Stimulated activated CD8-positive, alpha-beta memory T cell treated with anti-CD3 and anti-CD28 coated beads, Interleukin-2, amount 100 ng/mL, for 1 hour (primary cell): ENCODE measurements at places on chromosomes 5 and 9.

GRCh38 chr9:107213561-107214028 lies 69.5 kb upstream of the RAD23B start:
- peak; percentile 2 for DNase-seq

DNA sequence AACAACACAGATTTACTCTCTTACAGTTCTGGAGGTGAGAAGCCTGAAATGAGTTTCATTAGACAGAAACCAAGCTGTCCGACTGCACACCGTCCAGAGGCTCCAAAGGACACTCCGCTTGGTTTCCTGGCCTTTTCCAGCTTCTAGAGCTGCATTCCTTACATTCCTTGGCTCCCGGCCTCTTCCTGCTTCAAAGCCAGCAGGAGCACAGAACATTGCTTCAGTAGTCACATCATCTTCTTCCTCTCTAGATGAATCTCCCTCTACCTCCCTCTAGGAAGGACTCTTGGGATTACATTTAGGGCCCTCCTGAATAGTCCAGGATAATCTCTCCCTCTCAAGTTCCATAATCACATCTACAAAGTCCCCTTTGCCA lies 213.3 kb downstream of the CDK5RAP2 start:
- no peak for DNase-seq

DNA sequence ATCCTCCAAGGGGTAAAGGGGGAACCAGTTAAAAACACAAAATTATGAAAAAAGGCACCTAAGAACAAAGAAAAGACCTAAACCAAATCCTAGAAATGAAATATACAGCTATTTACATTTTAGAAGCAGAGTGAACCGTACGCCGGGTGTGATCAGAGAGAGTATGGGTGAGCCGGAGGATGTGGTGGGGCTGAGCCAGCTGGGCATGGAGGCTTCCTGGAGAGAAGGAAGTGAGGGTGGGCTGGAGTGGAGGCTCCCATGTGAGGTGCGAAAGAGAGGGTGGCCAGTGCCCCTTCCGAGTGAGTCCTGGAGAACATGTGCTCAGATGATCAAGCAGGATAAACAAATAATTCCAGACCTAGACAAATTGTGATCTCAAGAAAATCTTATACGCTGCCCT lies 111.6 kb downstream of the CACNA1B start:
- DNase-seq, result no peak

DNA sequence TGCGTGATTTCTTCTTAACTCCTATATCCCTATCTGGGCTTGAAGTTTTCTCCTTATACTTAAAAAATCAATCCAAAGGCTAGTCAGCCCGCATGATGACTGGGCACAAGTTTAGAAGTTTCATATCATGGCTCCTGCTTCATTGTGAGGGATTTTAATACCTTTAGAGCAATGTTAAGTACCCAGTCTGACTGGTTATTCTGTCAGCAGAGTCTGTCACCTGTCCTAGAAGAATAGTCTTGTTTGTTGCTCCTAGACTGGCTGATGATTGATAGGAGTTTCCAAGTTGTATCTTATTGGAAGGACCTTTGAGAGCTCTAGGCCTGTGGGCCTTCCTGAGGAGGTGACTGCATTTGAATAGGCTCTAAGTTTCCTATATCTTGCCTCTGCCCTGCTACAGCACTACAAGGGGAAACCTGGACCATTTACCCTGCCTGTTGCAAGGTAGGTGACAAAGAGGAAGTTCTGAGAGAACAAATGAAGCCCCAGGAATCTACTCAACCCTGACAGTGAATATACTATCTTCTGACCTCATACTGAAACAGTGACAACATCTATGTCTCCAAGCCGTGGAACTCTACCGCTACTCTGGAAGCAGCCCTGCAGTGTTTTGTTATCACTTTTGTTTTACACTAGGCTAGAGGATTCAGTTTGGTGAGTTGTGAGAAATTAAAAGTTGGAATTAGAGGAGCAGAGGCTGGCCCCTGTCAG lies 66.5 kb downstream of the F2RL2 start:
- no peak for DNase-seq

GRCh38 chr9:80692751-80693150 lies 996.6 kb downstream of the TLE1 start:
- no peak for DNase-seq

- DNase-seq, result no peak
These were observed 137.2 kb downstream of the PLCXD3 start for GRCh38 chr5:41373230-41373629.

- DNase-seq, result no peak
These were observed 42.7 kb upstream of the AKNA start for GRCh38 chr9:114430457-114430856.

GRCh38 chr9:278651-279050 lies 64.0 kb downstream of the DOCK8 start:
- no peak for DNase-seq

DNA sequence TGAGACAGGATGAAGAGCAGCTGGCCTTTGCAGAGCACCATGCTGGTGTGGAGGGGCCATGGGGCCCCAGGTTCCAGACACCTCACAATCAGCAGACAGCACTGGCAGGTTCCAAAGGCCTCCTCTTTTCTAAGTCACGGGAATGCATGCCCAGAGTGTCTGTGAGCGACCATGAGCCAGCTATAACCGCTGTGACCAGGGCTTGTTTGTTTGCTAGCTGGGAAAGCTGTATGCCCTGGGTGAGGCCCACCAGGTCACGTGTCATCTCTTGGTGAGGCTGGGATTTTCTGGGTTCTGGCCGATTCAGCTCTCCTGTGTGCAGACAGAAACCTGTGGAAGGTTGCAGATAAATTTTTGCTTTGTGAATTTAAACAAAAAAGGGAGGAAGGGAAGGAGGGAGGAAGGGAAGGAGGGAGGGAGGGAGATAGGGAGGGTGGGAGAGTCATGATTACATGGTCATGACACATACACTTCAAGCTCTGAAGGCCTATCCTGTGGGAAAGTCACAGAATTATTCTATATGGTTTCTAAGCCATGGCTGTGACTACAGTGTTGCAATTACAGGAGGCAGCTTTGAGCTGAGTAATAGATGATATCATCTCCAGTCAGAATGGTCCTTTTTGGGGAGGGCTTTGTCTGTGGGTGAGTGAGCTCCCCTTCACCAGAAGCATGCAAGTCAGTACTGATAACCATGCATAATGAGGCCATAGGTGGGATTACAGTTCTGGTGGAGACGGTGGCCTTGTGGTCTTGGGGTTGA lies 37.2 kb downstream of the PAPPA start:
- no peak for DNase-seq

GRCh38 chr5:73126957-73127356 lies 6.6 kb downstream of the TMEM171 start:
- DNase-seq, result no peak
